ENCODE measurements at places on chromosomes 7 and 10.

GRCh38 chr10:84205049-84205852, 10.9 kb downstream of the CDHR1 start:
- no peak for DNase-seq

DNA sequence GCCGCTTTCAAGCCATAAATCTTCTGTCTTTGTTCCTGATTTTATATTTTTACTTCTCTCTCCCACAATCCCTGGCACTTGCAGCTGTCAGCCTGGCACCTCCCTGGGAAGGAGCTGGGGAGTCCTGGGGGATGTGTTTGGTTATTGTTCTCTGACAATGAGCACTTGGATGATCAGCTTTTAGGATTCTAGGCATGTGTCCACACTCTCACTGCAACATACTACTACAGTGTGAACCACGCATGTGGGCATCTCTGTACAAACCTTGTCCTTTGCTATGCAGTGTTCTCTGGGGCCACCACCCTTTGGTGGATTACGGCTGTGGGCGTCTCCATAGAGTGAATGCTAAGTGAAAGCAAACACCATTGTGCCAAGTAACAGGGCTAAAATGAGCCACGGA, 168.4 kb upstream of the KMT2E start:
- DNase-seq, result no peak

- DNase-seq, result no peak
Measured at GRCh38 chr10:127679642-127680255, 57.2 kb upstream of the FOXI2 start.

DNA sequence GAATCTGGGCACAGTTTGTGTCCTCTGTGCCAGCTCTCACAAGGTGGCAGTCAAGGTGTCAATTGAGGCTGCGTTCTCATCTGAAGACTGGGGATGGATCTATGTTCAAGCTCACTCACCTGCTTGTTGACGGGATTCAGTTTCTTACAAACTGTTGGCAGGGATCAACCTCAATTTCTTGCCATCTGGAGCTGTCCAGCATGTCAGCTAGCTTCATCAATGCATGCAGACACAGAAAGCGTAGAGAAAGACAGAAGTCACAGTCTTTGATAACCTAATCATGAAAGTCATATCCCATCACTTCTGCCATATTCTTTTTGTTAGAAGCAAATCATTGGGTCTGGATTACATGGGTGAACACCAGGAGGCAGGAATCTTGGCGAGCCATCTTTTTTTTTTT, 32.0 kb upstream of the WAPL start:
- DNase-seq, result no peak

DNA sequence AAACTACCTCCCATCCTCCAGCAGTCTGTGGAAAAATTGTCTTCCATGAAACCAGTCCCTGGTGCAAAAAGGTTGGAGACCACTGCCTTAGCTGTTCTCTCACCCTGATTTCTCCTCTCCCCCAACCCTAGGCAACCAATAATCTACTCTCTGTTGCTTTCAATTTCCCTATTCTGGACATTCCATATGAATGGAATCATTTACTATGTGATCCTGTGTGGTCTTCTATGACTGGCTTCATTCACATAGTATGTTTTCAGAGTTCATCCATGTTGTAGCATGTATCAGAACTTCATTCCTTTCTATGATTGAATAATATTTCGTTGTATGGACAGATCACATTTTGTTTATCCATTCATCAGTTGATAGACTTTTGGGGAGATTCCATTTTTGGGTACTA, 38.3 kb upstream of the DLG5 start:
- no peak for DNase-seq

DNA sequence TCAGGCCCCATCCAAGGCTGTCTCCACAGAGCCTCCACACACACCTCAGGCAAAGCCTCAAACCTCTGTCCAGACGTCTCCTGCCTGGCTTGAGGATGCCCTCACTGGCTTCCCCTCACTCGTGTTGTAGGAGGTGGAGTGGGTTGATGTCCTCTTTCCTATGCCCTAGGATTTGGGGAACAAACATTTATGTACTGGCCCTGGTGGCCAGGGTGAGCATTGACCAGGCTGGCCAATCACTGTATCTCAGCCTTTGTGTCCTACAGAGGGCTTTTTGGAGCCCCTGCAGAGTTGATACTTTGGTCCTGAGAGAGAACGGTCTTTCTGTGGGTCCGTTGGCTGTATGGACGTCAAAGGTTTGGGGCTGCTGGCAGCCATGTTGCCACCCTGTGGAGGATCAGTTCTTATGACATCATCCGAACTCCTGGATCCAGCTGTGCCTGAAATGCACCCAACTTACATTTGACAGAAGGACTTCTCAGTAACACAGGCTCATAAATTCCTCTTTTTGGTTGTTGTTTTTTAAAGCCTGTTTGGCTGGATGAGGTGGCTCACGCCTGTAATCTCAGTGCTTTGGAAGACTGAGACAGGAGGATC, 2.3 kb upstream of the GRID2IP start:
- no peak for DNase-seq

Data from T-helper 1 cell (primary cell).